Spinal cord (tissue), 10 donors: ENCODE measurements at places on chromosomes 4 and X.

DNA sequence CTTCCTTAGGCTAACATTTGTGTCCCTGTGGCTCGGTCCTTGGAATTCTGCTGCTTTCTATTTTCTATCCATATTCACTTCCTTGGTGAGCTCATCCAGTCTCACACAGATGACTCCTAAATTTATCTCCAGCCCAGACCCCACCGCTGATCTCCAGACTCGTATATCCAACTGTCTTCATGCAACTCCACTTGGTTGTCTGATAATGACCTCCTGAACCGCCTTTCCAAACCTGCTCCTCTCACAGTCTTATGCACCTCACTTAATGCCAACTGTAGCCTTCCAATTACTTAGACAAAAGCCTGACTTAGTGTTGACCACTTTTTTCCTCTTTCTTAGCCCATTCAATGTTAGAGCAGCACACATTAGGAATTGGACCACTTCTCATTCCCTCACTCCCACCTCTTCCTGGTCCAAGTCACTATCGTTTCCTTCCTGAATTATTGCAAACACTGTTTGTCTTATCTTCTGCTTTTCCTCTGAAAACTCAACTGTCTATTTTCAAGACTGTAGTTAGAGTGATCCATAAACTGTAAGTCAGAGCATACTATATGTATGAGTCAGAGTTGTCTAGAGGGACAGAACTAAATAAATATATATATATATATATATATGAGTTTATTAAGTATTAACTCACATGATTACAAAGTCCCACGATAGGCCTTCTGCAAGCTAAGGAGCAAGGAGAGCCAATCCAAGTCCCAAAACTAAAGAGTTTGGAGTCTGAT, 292.5 kb downstream of the UNC5C start:
- no peak for DNase-seq

- DNase-seq, result no peak
Measured at GRCh38 chrX:46306103-46306502, 239.1 kb downstream of the ZNF674 start.

GRCh38 chrX:30787012-30787411, 102.0 kb downstream of the TAB3 start:
- DNase-seq, result no peak

GRCh38 chr4:22014222-22014741, 65.7 kb upstream of the KCNIP4 start:
- DNase-seq, result no peak

DNA sequence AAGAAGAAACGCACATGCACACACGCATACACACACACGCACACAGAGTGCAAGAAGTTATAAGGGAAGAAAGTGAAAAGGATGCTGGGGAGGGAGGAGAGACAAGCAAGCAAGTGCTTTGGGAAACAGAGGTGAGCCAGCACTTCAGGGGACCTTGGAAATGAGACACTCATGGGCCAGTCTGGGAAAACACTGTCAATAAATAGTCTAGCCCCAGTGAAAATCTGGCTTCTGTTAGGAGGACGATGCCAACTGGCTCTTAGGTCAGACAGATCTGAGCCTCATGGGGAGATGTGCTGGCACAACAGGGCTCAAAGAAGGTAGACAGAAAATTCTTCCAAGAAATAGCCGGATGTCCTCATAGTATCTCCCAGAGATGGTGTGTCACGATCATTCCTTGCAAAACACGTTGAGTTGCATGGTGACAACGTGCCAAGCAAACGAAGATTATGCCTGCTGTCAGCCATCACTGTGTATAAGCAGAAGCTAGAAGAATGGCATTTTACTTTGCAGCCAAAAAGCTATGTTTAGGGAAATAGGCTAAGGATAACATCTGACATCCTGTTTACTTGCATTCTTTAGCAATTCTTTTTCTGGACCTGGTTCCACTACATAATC, 557 bp upstream of the ARHGEF6 start:
- no peak for DNase-seq

DNA sequence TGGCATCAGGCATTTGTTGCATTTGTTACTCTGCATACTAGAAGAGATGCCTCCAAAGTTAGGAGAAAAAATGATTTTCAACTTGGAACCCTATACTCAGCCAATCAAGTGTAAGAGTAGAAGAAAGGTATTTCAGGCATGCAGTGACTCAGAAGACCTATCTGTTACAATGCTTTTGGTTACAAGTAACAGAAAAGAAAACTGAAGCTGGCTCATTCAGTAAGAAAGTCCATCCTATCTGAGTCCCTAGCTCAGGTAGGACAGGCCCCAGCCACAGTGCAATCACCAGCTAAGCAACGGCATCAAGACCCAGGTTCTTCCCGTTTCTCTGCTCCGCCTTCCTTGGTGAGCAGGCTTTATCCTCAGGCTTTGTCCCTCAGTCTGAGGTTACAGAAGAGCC, 23.3 kb downstream of the MECP2 start:
- no peak for DNase-seq

GRCh38 chr4:77538144-77538543, 67.5 kb upstream of the CXCL13 start:
- DNase-seq, result no peak

- no peak for DNase-seq
Measured at GRCh38 chr4:151576627-151577026, 167.7 kb downstream of the FHIP1A start.

DNA sequence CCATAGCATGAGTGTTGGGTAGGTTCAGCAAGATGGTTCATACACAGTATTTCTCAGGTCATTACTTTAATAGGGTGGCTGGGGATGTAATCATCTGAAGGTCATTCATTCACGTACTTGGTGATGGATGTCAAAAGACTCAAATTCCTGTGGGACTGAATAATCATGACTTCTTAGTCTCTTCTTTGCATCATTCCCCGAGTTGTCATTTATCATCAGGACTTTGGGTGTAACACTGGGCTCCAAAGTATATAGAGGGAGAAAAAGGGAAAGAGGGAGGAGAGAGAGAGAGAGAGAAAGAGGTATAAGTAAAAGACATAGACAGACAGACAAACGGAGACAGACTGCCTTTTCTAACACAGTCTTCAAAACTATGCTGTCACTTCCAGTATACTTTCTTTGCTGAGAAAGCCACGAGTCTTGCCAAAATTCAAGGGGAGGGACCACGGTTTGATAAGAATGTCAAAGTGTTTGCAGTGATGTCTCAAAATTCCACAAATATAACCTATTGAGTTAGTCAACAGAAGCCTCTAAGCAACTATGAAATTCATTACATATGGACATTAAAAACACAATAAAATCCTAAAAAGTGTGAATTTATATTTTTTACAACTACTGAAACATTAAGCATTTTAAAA, 55.9 kb downstream of the UGT2A3 start:
- DNase-seq, result no peak

- peak; percentile 78 for DNase-seq
Measured at GRCh38 chrX:24515447-24515846, 50.4 kb downstream of the PDK3 start.
